ENCODE measurements at places on chromosomes 7 and 10. TPM values are rescaled to one million over a fixed set of nuclear protein-coding genes. Genes with fewer than 3 reads are reported as not detected.

CYP2C8 gene
- not detected for total RNA-seq

SPAM1 gene
- total RNA-seq: not detected

FFAR4 gene
- not detected for total RNA-seq

PIK3CG gene
- total RNA-seq: not detected

CRHR2 gene
- total RNA-seq: not detected

MEST gene
- total RNA-seq: 77.9 TPM

RNF148 gene
- not detected for total RNA-seq

AKR1D1 gene
- total RNA-seq: not detected

PLPP4 gene
- 23.1 TPM for total RNA-seq

LRRN3 gene
- total RNA-seq: 1.9 TPM

LDB1 gene
- 63.0 TPM for total RNA-seq

SEMA3A gene
- total RNA-seq: 17.3 TPM

EMX2 gene
- 2.3 TPM for total RNA-seq

EIF4EBP2 gene
- total RNA-seq: 23.3 TPM

CTAGE8 gene
- 1.6 TPM for total RNA-seq

ADGRA1 gene
- not detected for total RNA-seq

MBL2 gene
- not detected for total RNA-seq

HOXA13 gene
- total RNA-seq: not detected

ITPRID1 gene
- not detected for total RNA-seq

CYP3A7 gene
- not detected for total RNA-seq

All from mesangial cell (primary cell).